GM23338 (cell line): ENCODE measurements at places on chromosomes 7 and 10. TPM values are rescaled to one million over a fixed set of nuclear protein-coding genes. Genes with fewer than 3 reads are reported as not detected.

- no peak for DNase-seq
These were observed 74.8 kb downstream of the HIPK2 start for GRCh38 chr7:139702811-139703486.

The OR2A12 gene
- total RNA-seq, result not detected in 2 replicates

The NUTM2A gene
- 0.27 TPM in 1 of 2 replicates, not detected in the other for total RNA-seq

GRCh38 chr7:151391358-151391730, 18.5 kb downstream of the WDR86 start:
- no peak for DNase-seq

DNA sequence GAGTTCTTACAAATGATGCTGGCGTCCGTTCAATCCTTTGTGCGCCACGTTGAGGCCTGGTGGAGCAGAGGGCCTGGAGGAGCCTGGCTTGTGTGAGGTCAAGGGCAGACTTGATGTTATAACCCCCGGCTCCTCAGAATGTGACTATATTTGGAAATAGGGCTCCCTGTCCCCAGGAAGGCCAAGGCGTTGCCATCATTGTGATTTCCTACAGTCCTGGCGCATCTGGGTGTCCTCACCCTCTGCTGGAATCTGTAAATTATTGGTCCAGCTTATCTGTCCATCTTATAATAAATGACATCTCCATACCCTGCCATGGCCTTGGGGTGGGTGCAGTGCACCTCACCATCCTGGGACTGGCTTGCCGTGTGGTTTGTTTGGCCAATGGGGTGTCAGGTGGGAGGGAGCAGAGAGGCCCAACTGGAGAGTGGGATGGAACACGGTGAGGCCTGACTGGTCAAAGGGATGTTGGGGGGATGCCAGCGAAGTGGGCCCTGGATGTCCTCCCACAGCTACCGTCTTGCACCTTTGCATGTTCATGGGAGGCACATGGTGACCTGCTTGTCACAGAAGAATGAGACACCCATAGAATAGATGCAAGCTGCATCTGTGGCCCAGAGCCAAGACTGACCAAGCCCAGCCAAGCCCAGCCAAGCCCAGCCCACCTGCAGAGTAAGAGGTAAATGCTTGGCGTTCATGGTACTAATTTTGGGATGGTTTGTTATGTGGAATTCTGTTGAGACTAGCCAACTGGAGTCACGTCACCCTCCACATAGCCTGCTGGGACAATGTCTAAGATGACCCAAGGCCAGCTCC, 11.1 kb upstream of the LRRC27 start:
- no peak for DNase-seq

The PSD gene
- total RNA-seq, result 4.0 and 6.8 TPM in 2 replicates

DNA sequence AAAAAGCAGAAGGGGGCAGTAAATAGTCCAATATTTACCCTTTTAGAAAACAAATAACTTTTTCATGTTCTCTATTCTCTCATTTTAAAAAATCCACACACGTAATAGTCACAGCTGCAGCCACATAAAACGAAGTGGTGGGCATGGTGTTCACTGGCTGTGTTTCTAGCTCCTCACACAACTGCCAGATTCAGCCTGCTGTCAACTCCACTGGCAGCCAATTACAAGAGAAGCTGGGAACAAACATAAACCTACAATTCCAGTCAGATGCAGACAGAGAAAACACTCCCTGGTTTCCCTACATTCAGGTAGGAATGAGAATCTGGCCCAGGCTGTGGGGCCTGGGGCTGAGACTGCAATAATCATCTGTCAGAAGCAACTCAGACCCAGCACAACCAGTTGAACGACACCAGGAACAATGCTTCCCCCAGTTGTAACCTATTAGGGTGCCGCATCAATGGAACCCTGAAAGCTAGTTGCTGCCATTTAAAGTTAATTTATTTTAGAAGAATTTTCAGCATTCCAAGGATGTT, 29.1 kb downstream of the ERCC6 start:
- DNase-seq, result no peak

GRCh38 chr10:61993711-61994401, 92.4 kb downstream of the ARID5B start:
- no peak for DNase-seq

The TBC1D12 gene
- total RNA-seq, result 3.6 and 4.1 TPM in 2 replicates

GRCh38 chr10:10313149-10313835, 704.4 kb upstream of the CELF2 start:
- no peak for DNase-seq

The ANXA8 gene
- not detected in 2 replicates for total RNA-seq

GRCh38 chr10:106981452-106982075, 182.9 kb downstream of the SORCS1 start:
- no peak for DNase-seq

DNA sequence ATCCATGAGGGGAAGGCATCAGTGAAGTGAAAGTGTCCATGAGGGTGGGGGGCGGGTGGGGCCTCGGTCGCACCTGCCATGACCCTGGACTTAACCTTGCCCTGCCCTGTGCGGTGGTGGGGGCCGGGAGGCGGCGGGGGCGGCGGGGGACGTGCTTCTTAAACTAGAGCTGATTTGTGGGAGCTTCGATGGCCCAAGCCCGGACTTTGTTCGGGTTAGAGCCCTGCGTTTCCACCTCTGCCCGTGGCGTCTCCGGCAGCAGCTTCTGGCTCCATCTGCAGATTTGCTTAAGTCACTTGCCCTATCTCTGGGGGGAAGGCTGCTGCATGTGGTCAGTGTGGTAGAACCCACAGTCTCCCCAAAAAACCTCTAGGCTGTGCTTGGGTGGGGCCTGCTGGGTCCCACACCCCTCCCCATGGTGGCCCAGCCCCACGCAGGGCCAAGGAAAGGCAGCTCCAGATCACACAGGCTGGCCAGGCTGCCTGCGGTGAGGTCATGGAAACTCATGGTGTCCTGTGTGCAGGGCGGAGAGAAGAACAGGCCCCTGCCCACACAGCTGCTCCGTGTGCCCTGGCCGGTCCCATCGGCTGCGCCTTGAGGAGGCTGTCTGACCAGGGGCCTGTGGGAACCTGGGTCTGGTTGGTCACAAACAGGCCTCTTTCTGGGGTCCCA, 93.2 kb downstream of the INPP5A start:
- DNase-seq, result no peak

The CHAT gene
- total RNA-seq, result not detected in 2 replicates

- no peak for DNase-seq
These were observed 123.6 kb downstream of the CLEC2L start for GRCh38 chr7:139647085-139647484.

The CALCR gene
- 1.4 and 1.6 TPM in 2 replicates for total RNA-seq

The WEE2 gene
- total RNA-seq, result 0.16 TPM in 1 of 2 replicates, not detected in the other

DNA sequence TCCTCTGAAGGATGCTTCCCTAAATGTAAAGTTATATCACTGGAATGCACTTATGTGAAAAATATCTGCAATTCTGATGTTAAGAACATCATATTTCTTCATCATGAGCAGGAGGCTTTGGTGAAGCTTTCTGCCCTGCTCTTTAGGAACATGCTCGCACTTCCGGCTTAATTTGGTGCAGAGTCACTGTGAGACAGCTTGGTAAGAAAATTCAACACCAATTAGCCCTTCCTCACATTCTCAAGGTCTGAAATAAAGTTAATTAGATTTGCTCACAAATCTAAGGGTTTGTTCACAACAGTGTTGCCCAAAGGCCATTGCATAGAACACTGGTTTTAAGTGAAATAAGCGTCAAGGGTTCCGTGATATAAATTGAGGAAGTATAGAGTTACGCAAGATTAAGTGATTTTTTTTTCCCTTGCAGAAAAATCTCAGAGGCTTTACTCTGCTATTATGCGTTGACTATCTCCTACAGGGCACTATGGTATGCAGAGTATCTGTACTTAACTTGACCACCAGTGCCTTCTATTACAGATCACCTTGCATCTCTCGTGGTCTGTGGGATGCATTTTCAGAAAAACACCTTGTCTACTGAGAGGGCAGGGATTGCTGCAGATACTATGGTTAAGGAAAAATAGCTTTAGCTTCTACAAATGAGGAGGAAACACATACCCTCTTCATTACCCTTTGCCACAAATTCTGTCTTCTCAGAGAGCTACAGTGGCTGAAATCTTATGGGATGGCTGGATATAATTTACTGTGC, 953.9 kb downstream of the TYW1 start:
- no peak for DNase-seq

The TMEM106B gene
- 36.1 and 42.8 TPM in 2 replicates for total RNA-seq

GRCh38 chr7:153475239-153475638, 577.0 kb upstream of the DPP6 start:
- no peak for DNase-seq

- no peak for DNase-seq
These were observed 174.5 kb downstream of the AHR start for GRCh38 chr7:17472939-17473338.

DNA sequence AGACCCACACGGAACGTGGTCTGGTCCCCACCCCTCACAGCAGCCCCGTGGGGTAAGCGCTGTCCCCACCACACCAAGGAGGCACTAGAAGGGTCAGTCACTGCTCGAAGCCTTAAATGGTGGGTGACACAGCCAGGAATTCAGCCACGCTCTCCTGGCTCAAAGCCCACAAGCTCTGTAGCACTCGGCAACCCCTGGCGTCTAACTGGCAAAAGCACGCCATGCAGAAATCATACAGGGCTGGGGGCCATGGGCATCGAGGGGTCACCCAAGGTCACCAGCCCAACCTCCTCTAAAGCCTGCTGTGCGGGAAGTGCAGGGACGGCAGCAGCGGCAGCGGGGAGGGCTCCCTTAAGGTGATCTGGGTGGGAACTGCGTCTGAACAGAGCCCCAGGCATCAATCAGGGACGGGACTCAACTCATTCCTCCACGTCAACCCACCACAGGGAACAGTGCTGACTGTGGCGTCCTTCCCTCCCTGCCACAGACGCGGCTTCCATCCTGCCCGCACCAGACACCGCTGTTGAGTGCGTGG, 7.8 kb downstream of the GPER1 start:
- no peak for DNase-seq

GRCh38 chr10:5125315-5126044, 31.3 kb downstream of the AKR1C3 start:
- DNase-seq, result no peak

DNA sequence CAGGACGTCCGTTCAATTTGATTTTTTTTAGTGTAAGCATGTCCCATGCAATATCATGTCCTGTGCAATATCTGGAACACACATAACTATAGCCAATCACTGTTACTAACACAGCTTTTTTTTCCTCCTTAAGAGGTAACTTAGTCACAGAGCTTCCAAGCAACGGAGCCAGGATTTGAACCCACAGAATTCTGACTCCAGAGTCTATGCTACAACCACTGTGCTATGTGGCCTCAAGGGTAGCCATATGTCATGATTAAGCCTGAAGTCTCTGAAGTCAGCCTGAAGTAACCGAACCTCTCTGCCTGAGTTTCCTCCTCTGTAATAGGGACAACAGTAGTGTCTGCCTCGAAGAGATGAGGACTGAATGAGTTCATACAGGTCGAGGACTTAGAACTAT, 42.2 kb upstream of the TCF7L2 start:
- DNase-seq, result no peak

DNA sequence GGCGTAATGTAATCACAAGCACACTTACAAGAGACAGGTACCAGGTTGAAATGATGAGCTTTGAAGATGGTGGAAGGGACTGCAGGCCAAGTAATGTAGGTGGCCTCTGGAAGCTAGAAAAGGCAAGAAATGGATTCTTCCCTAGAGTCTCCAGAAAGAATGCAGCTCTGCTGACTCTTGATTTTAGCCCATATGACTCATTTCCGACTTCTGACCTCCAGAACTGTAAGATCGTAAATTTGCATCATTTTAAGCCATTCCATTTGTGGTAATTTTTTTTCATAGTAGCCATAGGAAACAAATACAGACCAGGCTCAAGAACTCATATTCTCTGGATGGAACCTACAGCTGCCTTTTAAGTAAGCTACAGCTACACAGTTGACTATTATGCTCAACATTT, 315.5 kb downstream of the MAGI2 start:
- DNase-seq, result no peak

The TPK1 gene
- total RNA-seq, result 1.5 and 2.6 TPM in 2 replicates

DNA sequence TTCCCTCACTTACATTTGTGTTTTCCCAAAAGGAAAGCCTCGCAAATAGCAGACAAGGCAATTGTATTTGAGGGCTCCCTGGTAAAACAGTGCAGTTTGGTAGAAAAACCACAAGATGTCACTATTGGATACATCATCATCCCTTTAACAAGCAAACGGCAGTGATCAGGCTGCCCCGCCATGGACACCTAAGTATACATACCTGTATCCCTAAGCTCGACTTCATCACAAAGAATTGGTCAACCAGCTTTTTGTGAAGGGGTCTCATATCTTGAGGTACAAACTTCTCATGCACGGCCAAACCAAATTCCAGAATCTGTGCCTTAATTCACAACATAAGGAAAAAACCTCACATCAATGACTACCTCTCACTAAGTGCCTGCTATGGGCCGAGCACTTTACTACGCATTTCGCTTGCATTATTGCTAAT, 179.5 kb upstream of the IMMP2L start:
- peak; percentile 92 for DNase-seq

The SPAM1 gene
- total RNA-seq, result not detected in 2 replicates

The TLX1 gene
- not detected in 2 replicates for total RNA-seq

DNA sequence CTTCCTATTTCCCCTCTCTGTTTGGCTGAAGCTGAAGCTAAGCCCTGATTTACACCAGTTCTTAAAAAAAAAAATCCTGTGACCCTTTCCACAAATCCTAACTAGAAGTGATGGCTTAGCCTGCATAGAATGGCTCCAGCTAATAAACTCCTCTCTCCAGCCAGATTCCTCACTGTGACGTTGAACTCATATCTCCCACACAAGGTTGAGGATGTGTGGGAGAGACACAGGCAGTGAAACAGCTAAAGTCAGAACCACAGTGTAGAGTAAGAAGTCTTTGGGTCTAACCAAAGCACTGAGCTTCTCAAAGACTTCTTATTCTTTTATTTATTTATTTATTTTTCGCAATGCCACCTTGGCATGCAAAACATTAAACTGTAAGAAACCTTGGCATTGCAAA, 268.3 kb downstream of the SNX13 start:
- no peak for DNase-seq

GRCh38 chr7:142714375-142714774, 34.9 kb upstream of the PRSS1 start:
- DNase-seq, result no peak

- DNase-seq, result no peak
These were observed 99.1 kb downstream of the SAMD9 start for GRCh38 chr7:93018716-93019115.

The CYP2C19 gene
- 0.21 and 0.35 TPM in 2 replicates for total RNA-seq

GRCh38 chr7:32648408-32649156, 153.3 kb downstream of the AVL9 start:
- DNase-seq, result no peak

The URGCP gene
- 13.2 and 14.7 TPM in 2 replicates for total RNA-seq

- no peak for DNase-seq
These were observed 19.2 kb upstream of the MET start for GRCh38 chr7:116652793-116653192.

The ZNF804B gene
- not detected in 2 replicates for total RNA-seq

- no peak for DNase-seq
These were observed 170.1 kb downstream of the RTKN2 start for GRCh38 chr10:62098278-62099121.

GRCh38 chr10:6518791-6519429, 61.2 kb downstream of the PRKCQ start:
- no peak for DNase-seq

- no peak for DNase-seq
These were observed 67.8 kb downstream of the WDR37 start for GRCh38 chr10:1123972-1124371.
